ENCODE measurements at places on chromosomes 11 and 22.

DNA sequence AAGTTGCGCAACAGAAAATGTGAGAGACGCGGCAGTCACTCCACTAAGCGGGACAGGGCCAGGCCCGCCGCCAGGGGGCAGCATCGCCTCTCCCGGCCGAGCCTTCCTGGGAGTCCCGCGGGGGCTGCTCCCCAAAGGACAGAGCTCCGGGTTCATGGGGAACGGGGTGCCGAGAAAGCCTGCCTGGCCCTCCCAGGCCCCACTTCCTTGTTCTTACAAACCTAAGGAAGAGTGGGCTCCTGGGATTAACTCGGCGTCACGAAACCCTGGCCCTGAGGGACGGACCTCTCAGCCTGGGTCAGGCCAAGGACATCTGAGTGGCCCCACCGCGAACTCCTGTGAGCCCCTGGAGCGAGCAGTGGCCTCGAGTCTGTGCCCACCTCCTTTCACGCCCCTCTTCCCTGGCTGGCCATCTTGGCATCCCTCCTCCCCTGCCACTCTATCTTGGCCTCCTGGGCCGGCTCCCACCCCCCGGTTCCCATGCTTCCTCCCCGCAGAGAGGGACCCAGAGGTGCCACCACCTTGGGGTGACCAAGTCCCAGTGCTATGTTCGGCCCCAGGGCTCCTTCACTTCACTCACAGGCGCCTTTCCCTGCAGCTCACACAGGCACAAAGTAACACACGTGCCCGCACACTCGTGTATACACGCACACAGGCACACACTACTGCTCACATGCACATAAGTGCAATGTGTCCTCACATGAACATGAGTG lies 99.9 kb upstream of the FGF3 start:
- no peak for DNase-seq

- no peak for DNase-seq
Observed at GRCh38 chr11:95570845-95571244, 218.7 kb downstream of the FAM76B start.

- peak; percentile 71 for DNase-seq
Observed at GRCh38 chr11:126440792-126441514, 85.5 kb downstream of the ST3GAL4 start.

GRCh38 chr11:96318850-96319249 lies 24.1 kb downstream of the MAML2 start:
- DNase-seq: no peak

DNA sequence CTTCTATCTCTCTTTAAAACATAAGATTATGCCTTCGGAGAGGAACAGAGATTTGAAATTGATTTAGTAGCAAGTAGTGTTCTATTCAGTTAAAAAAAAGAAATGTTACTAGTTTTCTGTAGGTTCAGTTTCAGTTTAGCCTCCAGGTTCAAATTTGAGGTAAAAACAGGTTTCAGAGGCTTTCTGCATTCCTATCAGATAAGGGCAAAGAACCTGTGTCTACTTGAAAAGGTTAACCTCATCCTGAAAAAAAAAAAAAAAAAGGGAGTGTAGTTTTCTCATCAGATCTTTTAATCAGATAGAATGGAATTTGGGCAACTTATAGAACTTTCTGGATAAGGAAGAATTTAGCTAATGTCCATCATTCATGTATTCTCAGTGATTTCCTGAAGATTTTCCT lies 12.1 kb downstream of the C11orf97 start:
- DNase-seq: no peak

- DNase-seq: no peak
Observed at GRCh38 chr22:38075105-38075825, 8.7 kb downstream of the SLC16A8 start.

DNA sequence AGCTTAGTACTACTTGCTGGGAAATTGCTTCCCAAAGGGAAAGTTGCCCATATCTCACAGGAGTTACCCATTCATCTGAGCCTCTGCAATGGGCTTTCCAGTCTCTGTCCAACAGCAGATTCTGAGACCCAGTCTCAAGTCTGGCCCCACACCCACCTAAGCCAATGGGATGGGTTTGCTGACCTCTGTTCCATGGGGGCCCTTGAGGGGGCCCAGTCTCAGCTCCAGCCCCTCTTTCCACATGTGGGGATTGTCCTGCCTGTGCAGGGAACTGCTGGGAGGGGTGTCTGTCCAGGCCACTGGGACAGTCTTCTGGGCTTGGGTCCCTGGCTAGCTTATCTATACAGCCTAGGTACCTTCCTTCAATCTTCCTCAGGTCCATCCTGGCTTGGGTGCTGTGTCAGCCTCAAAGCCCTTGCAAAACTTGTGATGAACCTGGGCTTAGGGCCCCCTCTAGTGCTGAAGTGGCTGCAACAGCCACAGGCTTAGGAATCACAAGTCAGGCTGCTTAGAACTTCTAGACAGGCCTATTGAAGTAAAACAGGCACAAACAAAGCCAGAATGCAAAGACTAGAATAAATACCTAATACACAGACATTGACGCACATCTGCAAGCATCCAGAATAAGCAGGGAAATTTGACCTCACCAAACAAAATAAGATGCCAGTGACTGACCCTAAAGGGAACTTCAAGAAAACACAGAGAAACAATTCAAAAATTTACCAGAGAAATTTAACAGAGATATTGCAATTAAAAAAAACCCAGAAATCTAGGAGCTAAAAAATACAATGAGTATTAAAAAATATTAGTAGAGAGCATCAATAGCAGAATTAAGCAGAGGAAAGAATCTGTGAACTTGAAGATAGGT lies 11.7 kb upstream of the PATL1 start:
- DNase-seq: peak; percentile 72

DNA sequence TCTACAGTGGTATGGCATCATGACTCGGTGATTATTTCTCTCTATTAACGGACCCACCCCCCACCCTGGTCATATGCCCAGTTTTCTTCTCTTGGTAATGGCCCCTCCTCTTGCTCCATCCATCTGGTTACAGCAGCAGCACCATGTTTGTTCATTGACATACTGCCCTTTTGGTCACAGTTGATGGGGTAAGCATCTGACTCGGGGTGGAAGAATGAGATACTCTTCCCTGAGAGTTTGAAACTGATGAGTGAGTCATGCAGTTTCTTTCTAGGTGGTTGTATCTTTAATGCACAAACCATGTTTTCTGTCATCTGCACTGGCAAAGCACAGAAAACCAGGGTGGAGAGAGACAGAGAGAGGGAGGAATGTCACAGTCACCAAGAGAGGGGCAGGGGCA lies 126.0 kb downstream of the SYN3 start:
- DNase-seq: no peak

DNA sequence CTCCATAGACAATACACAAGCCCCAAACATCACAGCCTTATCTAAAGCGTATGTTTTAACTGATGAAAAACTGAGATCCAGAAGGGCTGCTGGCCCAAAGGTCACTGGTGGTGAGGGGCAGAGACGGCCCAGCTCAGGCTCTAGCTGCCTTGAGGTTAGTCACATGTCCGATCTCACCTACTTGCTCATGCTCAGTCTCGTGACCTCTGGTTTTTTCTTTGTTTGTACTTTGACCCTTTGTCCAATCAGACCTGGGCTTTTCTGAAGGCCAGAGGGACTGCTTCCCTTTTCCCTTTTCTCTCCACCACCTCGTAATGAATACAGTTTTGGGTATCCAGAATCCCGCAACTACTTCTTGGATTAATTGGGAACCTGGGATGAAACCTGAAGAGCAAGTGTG lies 28.6 kb downstream of the MMP20 start:
- no peak for DNase-seq

DNA sequence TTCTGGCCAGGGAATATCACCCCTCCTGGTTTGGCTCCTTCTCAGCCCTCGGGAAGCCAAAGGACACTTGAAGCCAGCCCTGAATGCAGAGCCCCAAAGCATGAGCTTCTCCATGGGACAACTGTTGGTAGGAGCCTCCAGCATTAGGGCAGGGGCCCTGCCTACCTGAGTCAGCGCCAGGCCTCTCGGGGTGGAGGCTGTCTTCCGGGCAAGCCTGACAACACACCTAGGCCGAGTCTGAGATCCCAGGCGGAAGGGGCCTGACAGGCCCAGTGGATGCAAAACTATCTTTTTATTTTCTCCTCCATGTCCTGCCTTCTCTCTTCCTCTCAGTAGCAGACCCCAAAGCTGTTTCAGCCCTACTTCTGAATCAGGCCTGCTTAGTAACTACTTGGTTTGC lies 27.6 kb downstream of the RCOR2 start:
- no peak for DNase-seq

DNA sequence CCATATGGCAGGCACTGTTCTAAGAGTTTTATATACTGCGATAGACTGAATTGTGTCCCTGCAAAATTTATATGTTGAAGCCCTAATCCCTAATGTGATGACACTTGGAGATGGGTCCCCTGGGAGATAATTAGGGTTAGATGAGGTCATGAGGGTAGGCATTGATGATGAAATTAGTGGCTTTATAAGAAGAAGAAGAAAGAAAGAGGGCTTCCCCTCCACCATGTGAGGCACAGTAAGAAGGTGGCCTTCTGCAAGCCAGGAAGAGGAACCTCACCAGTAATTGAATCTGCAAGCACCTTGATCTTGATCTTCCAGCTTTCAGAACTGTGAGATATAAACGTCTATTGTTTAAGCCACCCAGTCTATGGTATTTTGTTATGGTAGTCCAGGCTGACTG lies 46.6 kb upstream of the TENM4 start:
- DNase-seq: no peak

GRCh38 chr11:69232821-69233743 lies 60.9 kb upstream of the MYEOV start:
- DNase-seq: no peak

GRCh38 chr22:47748271-47748670 lies 985.8 kb downstream of the TBC1D22A start:
- DNase-seq: no peak

GRCh38 chr11:58503361-58503856 lies 4.5 kb downstream of the OR5B21 start:
- no peak for DNase-seq

- no peak for DNase-seq
Observed at GRCh38 chr11:66915046-66915832, 42.9 kb downstream of the PC start.

DNA sequence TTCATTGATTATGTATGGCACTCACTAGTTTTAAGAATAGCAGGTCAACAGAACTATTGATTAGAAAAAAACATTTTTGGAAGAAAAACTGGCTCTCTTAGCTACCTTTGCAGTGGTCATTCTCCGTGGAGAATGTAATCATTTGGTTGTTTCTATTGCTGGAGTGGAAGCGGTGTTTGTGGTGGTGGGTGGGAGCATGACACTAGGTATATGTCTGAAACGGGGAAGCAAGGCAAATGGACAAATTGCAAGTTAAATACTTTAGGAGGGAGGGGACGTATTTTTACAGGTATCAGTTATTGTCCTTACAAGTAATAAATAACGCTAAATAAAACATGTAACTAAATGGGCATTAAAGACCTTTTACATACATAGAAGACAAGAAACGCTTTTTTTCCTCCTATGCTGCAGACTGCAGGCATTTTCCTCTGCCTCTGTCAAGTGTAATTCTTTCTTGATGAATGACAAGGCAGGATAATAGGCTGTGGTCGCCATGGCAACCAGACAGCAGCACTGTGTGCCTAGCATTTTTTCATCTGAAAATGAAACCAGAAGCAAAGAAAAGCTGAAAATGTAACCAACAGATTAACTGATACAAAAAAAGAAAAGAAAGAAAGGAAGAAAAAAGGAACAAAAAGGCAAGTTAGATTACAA lies 46.2 kb downstream of the BLID start:
- DNase-seq: peak; percentile 16

- DNase-seq: no peak
Observed at GRCh38 chr22:28986366-28986765, 75.3 kb downstream of the C22orf31 start.

- no peak for DNase-seq
Observed at GRCh38 chr11:112734207-112734606, 227.0 kb upstream of the NCAM1 start.

DNA sequence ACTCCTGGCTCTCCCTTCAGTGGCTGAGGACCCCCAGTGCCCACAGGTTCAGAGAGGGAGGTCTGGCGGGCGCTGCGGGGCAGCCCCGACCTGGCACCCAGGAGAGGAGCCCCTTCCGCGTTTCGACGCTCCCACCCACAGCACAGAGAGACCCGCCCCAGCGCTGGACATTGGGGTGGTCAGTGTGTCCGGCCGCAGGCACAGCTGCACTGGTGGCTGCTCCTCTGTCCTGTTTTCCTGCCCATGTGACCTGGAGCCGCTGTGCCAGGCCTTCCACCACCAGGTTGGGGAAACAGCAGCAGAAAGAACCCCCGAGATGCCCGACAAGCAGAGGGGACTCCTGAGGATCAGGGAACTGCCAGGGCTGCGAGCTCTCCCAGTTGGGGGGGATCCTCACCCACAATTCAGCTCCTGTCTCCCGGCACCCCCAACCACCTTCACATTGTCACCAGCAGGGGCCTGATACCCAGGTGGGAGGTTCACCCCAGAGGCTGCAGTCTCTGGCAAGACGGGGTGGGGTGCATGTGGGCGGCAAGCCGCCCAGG lies 13.6 kb downstream of the KRTAP5-5 start:
- DNase-seq: no peak

DNA sequence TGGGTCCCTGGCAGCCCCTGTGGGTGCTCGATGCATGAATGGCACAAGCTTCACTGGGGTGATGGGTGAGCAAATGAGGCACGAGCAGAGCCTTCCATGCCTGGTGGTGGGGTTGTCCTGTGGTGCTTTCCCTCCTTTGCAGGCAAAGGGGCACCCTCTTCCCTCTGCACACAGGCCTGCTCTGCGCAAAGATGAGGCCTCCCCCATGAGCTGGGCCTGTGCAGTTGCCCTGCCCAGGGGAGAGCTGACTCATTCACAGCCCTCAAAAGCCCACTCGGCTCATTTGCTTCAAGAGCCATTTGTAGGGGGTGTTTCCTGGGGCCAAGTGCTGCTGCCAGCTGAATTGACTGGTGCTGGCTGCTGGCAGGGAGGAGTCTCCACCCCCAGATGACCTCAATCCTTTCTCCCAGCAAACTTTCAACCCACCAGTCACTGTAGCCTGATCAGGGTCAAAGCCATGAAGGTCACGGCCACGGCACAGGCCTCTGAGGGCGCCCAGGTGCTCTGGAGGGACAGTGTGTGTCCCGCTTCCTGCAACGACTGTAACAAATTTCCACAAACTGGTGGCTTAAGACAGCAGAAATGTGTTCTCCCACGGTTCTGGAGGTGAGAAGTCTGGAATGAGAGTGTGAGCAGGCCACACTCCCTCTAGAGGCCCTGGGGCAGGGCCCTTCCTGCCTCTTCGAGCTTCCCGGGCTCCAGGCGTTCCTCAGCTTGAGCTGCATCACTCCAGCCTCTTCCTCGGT lies 48.8 kb upstream of the ANO1 start:
- no peak for DNase-seq

GRCh38 chr11:68387840-68388239 lies 72.7 kb upstream of the PPP6R3 start:
- no peak for DNase-seq

Data from SW480 (cell line).